Amygdala (tissue), 56 donors: ENCODE measurements at places on chromosomes 12 and 14.

DNA sequence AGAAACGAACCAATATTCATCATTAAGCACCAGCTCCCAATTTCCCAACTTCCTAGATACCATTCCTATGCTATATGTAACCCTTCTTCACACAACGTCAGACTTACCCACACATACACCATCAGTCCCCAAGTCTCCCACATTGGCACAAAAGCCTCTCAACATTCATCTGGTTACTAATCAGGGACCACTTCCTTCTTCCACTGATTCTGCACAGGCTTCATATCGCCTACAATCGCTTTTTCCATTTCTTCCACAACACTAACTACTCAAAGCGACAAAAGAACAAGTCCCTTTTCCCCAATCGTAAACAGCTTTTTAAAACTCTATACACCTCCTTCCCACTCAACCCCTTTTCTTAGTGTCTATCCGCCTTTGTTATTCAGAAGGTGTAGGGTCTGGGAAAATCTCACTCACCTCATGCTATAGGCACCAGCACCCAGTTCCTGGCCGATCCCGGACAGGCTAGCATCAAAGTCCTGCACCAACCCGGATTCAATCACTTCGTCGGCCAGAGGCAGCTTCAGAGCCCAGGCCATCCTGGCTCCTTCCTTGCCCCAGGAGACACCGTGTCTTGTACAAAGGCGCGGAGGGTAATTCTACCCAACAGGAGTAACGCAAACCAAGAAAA is 936 bp downstream of the TFCP2 start:
- DNase-seq = no peak

GRCh38 chr12:87137220-87137619 is 881.0 kb upstream of the MGAT4C start:
- no peak for DNase-seq

GRCh38 chr12:97235102-97235501 is 227.5 kb upstream of the RMST start:
- no peak for DNase-seq

GRCh38 chr12:118238888-118239287 is 103.0 kb downstream of the PEBP1 start:
- no peak for DNase-seq

GRCh38 chr14:20204721-20205120 is 14.0 kb downstream of the OR11G2 start:
- no peak for DNase-seq

DNA sequence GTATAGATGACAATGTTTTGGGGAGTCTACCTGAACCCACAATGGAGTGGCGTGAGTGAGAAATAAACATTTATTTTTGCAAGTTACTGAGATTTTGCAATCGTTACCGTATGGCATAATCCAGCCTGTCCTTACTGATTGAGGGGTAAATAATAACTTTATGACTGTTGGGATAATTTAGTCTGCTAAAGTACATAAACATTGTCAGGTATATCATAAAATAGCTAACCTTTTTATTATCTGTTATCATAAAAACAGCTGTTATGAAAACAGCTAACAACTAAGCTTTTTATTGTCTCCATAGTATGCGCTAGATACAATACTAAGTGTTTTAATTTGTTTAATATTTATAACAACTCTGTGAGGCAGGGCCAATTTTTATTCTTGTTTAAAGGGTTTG is 10.3 kb downstream of the ACSS3 start:
- DNase-seq = no peak

DNA sequence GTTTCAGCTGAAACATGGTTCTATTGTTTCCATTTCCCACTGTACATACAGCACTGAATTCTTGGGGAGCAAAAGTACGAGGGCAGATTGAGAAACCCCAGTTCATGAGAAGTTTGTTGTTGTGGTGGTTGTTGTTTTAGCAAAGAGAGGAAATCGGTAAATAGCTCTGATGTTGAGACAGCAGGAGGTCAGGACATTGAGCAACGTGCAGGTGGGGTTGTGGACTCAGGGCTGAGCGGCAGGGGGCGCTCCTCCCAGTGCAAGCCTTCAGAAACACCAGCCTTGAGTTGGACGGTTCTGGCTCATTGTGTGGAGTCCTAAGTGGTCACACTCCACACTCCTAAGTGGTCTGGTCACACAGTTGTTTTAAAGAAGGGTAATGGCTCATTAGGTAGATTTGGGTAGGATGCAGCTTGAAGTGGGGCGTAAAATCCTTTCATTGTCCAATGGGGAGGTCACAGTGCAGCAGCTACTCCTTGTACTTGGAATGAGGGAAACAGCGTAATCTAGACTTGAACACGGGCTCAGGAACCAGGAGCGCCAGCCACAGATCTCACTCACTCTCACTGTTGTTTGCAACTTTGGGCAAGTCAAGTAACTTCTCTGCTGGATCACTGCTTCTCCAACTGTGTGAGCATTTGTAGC is 14.5 kb upstream of the PWP1 start:
- no peak for DNase-seq

GRCh38 chr14:69049675-69050074 is 70.6 kb upstream of the ACTN1 start:
- no peak for DNase-seq

DNA sequence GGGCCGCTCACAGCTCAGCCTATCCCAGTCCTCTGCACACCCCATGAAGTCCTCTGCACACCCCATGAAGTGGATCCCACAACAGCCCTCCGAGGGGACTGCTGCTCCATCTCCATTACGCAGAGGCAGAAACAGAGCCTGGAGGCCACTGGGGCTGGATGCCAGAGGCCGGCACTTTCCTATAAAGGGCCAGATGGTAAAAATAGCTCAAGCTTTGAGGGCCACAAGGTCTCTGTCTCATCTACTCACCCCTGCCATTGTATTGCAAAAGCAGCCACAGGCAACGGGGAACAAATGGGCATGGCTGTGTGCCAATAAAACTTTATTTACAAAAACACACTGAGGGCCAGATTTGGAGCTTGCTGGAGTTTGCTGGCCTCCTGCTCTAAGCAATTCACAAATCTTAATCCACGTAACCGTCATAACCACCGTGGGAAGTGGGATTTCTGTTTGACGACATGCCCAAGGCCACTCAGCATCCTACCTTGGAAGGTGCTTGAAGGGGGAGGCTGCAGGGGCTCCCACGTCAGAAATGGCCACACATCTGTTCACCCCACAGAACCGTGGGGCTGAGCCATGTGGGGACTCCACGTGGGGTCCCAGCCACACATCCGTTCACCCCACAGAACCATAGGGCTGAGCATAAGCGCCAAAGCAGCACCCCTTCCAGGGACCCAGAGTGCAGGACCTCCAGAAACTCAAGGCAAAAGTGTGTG is 92.0 kb downstream of the NCOR2 start:
- DNase-seq = no peak

DNA sequence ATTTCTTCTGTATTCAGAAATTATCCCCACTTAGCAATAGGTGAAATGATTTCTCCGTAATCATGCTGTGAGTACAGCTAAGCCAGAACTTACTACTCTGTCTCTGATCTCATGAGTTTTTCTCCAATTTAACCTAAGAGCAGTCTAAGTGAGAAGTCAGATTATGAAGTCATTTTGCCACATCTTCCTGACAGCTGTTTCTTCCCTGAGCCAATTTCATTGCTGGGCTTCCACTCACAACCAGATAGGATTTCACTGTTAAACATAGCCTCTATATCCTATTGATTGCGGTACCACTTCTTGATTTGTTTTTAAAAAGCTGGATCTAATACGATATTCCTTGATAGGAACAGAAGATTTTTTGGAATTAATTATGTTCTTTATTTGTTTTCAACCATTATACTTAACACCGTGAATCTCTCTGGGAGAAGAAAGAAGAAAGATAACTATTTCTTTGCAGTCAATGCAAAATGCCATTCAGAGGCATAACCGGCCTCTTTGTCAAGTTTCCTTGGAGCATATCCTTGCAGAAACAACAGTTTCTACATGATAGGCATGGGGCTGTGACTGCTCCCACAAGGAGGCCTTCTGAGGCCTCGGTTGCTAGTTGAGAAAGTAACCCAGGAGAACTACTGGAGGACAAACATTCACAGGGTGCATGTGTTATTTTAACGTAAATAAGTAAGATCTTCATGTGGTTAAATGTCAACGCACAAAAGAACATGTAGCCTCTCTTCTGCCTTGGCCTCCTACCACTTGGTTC is 212.2 kb downstream of the NPAS3 start:
- DNase-seq = no peak

- DNase-seq = no peak
Measured at GRCh38 chr14:28163233-28163632, 603.4 kb upstream of the FOXG1 start.

DNA sequence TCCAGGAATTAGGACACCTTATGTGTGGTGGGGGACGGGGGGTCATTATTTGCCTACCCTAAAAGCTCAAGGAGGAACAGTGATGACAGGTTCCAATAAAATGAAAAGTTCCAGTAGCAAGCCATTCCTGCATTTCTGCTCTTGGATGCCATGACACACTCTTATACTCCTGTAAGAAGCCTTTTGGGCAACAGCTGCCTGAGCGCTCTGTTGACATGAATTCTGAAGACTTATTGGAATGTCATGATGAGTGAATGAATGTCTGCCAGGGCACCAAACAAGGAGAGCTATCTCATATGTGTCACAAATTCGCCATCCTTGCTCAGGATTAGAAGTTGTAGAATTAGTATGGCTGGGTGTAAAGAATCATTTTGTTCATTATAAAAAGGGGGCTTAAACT is 36.3 kb downstream of the PTGER2 start:
- no peak for DNase-seq

- no peak for DNase-seq
Measured at GRCh38 chr12:52316290-52316689, 4.9 kb downstream of the KRT83 start.

GRCh38 chr14:95261616-95262510 is 57.8 kb downstream of the CLMN start:
- no peak for DNase-seq

DNA sequence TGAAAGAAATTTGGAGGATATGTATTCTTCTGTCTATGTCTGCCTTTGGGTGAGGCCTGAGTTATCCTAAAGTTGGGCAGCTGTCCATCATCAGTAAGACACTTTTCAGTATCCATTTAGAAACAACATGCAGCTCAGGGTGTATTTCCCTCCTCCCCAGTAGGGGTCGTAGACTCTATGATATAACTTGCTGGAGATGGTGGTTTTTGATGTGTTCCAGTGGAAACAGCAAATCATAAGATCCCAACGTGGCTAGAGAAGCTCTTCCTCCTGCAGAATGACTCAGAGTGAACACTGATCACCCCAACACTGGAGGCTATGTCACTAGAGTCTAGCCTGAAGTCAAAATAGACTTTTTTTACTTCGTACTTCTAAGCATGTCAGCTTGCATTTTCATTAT is 331.6 kb upstream of the STXBP6 start:
- DNase-seq = no peak

DNA sequence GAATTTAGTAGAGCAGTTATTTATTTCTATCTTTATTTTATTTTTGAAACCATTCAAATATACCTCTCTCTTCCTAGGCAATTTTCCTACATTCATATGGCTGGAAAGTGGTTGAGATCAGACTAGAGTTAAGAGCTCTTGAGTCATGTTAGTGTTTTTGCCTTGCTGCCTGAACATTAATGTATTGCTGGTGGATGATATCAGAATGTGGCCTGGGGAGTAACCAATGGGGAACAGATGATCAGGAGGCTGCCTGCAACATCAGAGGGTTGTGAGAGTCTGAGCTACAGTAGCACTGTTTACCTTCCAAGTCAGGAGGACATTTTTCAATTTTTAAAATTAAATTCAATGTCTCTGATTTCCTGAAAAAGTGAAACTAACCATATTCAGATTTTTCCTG is 166.3 kb upstream of the TRHDE start:
- DNase-seq = no peak

- DNase-seq = no peak
Measured at GRCh38 chr12:79366374-79366773, 324.4 kb downstream of the PAWR start.

GRCh38 chr12:31724557-31724956 is 4.3 kb downstream of the AMN1 start:
- no peak for DNase-seq
